ENCODE measurements at places on chromosomes 11 and 22. TPM values are rescaled to one million over a fixed set of nuclear protein-coding genes. Genes with fewer than 3 reads are reported as not detected.

Gene APOA4
- not detected for total RNA-seq

Gene HYLS1
- 5.3 TPM for total RNA-seq

DNA sequence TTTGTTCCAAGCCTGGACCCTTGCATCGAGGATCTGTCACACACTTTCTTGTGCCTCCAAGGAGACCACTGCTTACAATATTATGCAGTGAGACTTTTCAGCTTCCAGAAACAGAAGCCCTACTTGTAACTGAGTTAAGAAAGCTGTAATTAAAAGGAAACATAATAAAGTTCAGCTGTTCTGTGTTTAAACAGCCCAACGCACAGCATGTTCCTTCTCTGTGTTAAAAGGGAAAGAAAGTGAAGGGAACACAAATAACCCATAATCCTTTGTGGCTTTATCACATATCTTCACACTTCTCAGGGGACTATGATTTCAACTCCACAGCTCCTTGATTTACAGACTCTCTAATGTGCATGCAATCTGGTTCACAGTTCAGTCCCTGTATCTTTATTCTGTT lies 200.3 kb upstream of the MTNR1B start:
- no peak for DNase-seq

Gene FAM118A
- 20.9 TPM for total RNA-seq

DNA sequence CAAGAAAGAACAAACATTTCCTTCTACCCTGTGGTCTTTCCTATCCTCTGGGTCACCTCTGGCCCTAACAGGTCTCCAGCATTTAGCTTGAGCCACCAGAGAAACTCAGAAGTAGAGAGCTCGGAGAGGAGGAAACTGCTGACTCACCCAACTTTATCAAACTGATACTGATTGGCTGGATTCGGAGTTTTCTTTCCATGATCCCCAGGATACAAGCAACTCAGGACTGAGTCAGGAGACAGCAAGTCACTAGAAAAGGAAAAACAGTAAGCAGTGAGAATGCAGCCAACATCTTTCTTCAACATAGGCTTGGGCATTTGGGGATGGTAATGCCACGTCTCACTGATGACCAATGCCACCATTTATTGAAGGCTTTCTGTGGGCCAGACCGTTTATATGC lies 32.7 kb downstream of the THOC5 start:
- DNase-seq, result no peak

- no peak for DNase-seq
Measured at GRCh38 chr11:92875473-92875872, 94.0 kb upstream of the MTNR1B start.

- no peak for DNase-seq
Measured at GRCh38 chr11:62137276-62137861, 13.6 kb downstream of the INCENP start.

Gene AAMDC
- 70.9 TPM for total RNA-seq

DNA sequence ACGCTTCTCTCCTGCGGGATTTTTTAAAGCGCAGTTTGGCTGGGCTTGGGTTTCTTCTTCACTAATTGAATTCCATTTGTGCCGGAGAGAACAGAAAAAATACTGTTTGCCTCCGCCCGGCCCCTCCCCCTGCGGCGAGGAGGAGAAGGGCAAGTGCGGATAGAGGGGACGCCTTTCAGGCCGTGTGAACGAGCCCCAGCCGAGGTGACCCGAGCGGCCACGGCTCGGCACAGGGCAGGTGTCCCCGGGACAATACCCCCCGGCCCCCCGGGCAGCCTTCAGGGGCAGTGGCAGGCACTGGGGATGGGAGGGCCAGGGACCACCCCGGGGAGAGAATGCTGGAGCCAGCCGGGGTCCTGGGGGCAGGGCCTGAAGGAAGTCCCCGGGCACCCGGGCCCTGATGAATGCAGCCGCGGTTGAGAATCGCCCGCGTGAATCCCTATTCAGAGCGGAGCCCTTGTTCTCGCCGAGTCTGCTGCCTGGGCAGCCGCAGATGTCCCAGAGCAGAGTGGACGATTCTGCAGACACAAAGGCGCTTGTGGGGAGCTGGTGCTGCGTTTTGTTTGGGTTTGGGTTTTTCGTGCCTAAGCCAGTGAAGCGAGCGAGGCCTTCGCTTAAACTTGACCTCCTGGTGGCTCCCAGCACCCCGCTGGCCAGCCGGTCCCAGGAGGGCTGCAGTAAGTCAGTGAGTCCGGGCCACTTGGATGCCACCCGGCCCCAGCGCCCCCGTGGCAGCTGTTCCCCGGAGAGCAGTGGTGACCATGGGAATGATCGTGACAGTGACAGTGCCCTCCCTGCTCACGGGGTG lies 96.0 kb downstream of the WNT7B start:
- DNase-seq, result no peak

Gene OVOL1
- total RNA-seq, result not detected

DNA sequence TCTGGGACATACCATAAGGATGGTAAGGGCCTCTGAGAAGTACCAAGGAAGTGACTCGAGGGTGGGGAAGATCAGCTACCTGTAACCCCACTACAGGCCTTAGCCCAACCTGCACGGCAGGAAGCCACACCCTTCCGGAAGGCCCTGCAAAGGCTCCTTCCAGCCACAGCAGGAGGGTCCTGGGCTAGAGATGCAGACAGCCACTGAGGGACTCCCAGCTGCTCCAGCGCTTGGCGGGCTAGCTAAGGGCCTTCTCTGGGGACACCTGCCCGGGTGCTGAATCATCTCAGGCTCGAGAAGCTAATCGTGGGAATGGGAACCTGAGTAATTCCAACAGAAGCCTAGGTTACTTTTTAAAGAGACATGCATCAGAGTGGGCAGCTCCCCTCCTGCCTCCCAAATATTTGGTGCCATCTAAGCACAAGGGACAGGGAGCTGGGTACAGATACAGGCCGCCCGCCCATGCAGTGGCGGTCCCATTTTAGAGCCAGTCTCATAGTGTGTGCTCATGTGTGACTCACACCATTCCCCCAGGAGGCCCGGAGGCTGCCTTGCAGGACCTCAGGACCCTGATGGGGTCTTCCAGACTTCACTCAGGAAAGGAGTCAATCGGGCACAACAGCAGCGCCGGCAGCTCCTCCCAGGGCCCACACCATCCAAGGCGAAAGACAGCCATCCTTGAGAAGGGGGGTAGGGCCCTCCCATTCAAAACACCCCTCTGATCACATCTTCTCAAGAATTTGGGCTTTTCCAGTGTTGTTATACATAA lies 8.0 kb downstream of the MYH9 start:
- DNase-seq, result peak; percentile 41

Gene WNT11
- 6.6 TPM for total RNA-seq

GRCh38 chr11:44618561-44619425 lies 53.3 kb downstream of the CD82 start:
- DNase-seq, result no peak

DNA sequence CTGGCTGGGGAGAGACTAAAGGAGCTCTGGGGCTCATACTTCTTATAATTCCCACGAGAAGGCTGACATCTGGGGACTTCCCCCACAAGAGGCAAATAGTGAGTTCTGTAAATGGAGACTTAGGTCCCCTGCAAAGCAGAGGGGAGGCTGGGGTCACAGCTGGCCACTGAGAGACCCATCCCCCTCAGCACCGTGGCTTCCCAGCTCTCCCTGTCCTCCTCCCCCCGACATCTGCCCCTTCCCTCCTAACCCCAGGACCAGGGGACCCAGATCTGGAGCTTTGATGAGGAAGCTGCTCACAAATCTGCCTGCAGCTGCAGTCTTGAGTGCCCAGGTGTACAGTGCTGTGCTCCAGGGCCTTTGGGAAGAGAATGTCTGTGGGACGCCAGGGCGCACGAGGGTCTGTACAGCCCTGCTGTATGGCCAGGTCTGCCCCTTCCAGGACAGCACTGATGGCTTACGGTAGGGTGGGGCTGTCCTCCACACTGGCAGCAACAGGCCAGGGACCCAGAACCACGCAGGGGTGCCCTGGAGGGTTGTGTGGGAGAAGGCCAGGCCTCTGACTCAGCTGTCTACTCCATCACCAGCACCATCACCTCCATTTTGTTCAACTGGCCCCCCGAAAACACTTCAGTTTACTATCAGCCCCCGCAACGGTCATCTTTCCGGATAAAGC lies 1.1 kb downstream of the RGL4 start:
- DNase-seq, result no peak

DNA sequence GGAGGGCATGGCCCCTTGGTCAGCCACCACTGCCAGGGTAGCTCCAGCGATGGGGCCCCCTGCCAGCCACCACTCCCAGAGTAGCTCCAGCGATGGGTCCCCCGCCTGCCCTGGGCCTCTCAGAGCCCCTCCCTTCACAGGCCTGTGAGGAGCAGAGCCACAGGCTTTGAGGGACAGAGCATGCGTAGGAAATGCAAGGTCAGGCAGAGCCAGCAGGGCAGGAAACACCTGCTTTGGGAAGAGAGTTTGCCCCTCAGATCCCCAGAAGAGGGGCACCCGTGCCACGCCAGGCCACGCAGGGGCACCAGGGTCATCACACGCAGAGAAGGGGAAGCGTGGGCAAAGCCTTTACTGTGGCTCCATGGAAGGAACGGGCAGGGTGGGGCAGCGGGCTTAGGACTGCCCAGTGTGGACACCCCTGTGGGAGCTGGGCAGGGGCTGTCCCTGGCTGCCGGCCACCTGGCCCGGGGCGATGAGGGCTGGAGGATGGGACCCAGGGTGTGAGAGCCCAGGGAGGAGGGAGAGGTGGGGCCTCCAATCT lies 477.8 kb downstream of the BRD1 start:
- no peak for DNase-seq

Gene ALDH3B2
- not detected for total RNA-seq
